Left renal cortex interstitium (tissue), 4 donors: ENCODE measurements at places on chromosomes 3 and 15. TPM values are rescaled to one million over a fixed set of nuclear protein-coding genes. Genes with fewer than 3 reads are reported as not detected.

TRIM42 gene
- not detected for polyA plus RNA-seq

- no peak for DNase-seq
Measured at GRCh38 chr15:36603987-36604386, 24.6 kb downstream of the CDIN1 start.

DNA sequence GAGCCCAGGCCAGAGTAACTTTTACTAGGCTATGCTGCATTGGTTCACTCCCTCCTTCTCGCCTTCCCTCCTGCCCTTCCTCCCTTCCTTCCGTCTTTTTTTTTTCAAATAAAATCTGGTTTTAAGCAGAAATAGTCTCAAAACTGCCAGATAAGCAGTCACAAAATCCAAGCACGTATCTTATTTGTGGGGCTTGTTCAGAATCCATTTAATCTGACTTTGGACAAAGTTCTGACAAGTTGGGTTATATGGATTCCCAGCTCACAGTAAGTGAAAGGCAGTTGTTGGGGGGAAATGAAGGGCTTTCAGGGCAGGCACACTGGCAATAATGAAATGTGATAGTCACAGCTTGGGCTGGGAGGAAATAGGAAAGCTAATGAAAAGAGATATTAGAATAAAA lies 32.0 kb upstream of the PLXND1 start:
- DNase-seq = no peak

- no peak for DNase-seq
Measured at GRCh38 chr3:45123030-45123429, 23.1 kb downstream of the CDCP1 start.

KCNMB2 gene
- polyA plus RNA-seq = 28.6 TPM

GOLGA8Q gene
- 0.83 TPM for polyA plus RNA-seq

DNA sequence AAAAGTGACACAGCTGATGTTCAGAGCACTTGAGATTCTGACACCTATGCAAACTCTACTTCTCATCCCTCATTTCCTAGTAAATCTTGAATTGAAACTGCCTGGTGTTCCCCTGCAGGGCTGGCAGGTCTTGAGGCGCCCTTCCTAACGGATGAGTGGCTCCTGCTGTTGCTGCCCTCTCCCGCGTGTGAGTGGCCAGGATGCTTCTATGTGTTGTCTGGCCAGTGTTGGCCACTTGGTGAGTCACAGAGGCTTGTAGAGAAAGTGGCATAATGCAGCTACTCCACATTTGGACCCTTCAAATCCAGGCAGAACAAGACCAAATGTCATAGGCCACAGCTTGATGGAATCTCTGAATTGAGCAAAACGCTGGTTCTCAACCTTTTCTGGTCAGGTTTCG lies 63.6 kb downstream of the MOBP start:
- no peak for DNase-seq

DNA sequence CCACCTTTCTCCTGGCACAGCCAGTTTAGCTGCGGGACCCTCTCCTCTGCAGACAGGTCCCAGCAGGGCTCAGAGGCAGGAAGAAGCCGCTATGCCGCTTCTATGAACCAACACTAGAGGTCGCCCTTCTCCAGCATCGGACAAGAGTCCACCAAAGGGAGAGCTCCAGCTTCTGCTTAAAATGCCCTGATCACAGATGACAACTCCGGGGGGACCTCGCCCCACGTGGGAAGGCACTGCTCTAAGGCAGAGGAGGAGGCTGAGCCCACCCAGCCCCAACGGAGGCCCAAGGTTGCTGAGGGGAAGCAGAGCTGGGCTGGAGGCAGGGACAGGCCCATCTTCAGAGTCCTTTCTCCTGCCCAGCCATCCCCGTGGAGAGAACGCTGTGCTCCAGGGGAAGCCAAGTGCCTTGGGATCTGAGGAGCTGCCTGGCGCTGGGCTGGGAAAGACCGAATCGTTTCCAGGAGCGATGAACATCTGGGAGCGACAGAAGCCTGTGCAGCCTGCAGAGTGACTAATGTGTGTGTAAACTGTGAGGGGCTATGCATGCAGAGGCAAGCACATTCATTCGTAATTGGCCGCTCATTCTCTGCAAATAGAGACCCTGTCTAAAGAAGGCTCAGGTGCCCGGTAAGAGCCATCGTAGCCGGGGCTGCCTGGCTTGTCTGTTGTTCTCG lies 43.5 kb upstream of the BDH1 start:
- peak; percentile 60 for DNase-seq

GRCh38 chr3:89606151-89606550 lies 498.7 kb downstream of the EPHA3 start:
- DNase-seq = no peak

ITIH3 gene
- polyA plus RNA-seq = 7.7 TPM

ZNF385D gene
- 12.2 TPM for polyA plus RNA-seq

IL5RA gene
- polyA plus RNA-seq = 0.69 TPM

IGF1R gene
- polyA plus RNA-seq = 61.2 TPM

DNA sequence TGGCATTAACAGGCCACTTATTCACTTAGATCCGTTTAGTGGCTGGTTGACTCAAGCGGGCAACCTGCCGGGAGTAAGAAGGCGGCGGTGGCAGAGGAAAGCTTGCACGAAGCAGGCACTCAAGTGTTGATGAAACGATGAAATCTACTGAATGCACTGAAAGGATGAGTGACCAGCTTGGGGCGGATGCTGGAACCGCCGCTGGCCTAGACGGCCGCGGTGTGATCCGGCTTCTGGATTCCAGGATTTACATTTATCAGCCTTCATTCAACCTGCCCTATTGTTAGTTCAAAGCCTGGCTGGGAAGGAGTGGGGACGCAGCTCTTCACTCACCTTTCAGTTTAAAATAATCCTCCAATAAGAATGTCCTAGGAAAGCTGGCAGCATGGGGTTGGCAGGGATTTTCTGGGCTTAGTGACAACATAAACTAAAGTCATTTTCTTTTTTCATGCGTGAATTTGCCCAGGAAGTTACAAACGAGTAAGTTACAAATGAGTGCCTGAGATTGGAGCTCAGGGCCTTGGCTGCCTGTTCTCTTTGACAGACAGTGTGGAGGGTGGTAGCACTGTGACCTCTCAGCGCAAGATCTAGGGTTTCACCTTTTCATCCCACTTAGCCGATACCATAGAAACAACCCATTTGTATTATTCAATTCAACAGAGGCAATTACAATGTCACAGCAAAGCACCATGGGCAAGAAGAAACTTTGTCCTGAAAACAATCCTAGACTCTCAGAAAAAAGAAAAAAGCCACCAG lies 1.1 kb upstream of the PLCH1 start:
- DNase-seq = no peak

BRK1 gene
- polyA plus RNA-seq = 193 TPM

- no peak for DNase-seq
Measured at GRCh38 chr15:31544361-31544760, 217.7 kb downstream of the KLF13 start.

- DNase-seq = no peak
Measured at GRCh38 chr3:67093305-67093704, 95.2 kb downstream of the KBTBD8 start.

GRCh38 chr3:124634210-124635168 lies 95.8 kb upstream of the UMPS start:
- DNase-seq = no peak
